Activated CD8-positive, alpha-beta memory T cell treated with anti-CD3 and anti-CD28 coated beads for 48 hours (primary cell): ENCODE measurements at places on chromosomes 11 and 22.

GRCh38 chr22:49929994-49930575, 11.7 kb downstream of the CRELD2 start:
- no peak for DNase-seq

GRCh38 chr22:40401532-40401931, 31.1 kb downstream of the SGSM3 start:
- DNase-seq = no peak

GRCh38 chr11:3207526-3208189, 11.0 kb downstream of the MRGPRG start:
- no peak for DNase-seq

DNA sequence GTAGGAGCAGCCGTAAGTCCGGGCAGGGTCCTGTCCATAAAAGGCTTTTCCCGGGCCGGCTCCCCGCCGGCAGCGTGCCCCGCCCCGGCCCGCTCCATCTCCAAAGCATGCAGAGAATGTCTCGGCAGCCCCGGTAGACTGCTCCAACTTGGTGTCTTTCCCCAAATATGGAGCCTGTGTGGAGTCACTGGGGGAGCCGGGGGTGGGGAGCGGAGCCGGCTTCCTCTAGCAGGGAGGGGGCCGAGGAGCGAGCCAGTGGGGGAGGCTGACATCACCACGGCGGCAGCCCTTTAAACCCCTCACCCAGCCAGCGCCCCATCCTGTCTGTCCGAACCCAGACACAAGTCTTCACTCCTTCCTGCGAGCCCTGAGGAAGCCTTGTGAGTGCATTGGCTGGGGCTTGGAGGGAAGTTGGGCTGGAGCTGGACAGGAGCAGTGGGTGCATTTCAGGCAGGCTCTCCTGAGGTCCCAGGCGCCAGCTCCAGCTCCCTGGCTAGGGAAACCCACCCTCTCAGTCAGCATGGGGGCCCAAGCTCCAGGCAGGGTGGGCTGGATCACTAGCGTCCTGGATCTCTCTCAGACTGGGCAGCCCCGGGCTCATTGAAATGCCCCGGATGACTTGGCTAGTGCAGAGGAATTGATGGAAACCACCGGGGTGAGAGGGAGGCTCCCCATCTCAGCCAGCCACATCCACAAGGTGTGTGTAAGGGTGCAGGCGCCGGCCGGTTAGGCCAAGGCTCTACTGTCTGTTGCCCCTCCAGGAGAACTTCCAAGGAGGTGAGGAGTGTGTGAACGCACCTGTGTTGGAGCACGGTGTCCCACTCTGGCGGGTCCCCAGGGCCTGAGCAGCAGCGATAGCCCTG, at the start of gene TAGLN:
Gene TAGLN (plus strand): TSS at position 318 of the 863 bp plus-strand sequence. CDS start 3,644 bp downstream, outside the sequence.
- no peak for DNase-seq

GRCh38 chr11:121596195-121597155, 143.7 kb upstream of the SORL1-AS1 start:
- DNase-seq = no peak

- DNase-seq = no peak
These were observed 17.7 kb downstream of the PRR14L start for GRCh38 chr22:31732089-31732829.

DNA sequence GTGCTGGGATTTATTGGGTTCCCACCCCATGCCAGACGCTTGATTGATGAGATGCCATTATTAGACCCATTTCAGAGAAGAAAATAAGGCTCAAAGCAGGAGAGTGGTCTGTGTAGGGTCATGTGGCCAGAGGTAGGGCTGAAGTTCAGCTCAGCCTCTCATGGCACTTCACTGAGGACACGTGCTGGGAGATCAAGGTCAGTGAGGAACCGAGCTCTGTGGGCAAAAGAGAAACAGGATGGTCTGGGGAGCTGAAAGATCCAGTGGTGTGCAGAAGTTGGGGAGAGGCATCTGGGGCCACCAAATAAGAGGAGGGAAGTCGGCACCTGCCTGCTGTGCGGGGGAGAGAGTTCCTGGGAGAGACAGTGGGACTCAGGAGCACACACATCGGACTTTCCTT, 19.6 kb downstream of the RHOD start:
- DNase-seq = no peak

- no peak for DNase-seq
These were observed 17.5 kb upstream of the MYH9 start for GRCh38 chr22:36405221-36405661.

DNA sequence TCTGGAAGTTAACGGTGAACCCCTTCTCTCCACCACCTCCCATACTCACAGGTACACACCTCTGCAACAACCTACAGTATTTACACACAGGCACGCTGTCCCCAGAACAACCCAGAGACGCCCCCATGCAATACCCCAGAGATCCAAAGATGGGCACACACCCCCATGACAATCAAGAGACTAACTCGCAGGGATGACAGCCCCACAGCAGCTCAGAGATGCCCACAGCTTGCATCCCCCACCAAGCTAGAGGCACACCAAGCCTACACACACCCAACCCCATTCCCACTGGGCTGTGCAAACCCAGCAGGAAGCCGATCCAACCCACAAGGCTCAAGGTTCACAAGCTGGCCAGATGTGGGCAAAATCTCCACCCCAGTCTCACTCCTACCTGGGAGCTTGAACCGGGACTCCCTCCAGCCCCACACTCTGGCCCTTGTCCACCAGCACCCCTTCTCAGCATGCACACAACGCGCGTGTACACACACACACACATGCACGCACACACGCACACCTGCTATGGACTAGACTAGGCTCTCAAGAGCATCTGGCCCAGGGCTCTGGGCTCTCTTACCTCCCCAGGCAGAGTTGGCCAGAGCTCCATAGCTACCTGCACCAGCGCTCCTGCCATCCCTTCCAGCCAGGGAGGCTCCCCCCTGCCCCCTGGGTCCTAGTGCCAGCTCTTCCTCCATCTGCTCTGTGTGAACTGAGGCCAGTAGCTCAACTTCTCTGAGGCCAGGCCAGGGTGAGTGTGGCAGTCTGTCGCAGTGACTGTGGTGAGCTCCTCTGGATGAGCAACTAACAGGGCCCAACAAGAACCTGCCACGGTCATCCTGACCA, 11.5 kb downstream of the STARD10 start:
- no peak for DNase-seq

GRCh38 chr11:63507511-63507910, 1.6 kb downstream of the LGALS12 start:
- DNase-seq = no peak

- no peak for DNase-seq
These were observed 3.2 kb upstream of the SYT13 start for GRCh38 chr11:45289369-45289768.

DNA sequence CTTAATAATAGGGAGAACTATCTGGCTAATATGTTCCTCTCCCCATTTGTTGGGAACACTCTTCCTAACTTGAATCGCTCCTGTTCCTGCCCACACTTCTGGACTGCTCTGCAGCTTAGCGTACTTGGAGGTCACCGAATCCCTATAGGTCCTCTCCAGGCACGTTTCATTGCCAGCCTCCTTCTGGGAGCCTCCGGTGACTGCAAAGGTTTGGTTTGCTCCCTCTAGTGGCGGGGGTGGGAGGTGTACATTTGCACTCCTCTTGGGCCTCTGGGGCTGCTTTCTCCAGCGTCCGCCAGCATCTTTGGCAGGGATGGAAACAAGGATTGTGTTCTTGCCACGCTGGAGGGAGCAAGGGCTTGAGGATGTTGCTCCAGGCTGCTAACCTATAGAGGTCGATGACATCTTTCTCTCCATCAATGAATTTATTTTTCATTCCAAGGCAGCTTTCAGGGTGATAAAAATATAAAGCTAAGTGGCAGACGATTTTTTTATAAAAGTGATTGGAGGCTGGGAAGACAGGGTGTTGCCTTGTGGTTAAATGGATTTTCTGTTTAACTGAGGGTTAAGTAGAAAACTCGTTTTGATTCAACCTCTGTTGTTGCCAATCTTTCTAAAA, 48.7 kb downstream of the TSPAN18 start:
- DNase-seq = peak; percentile 37

DNA sequence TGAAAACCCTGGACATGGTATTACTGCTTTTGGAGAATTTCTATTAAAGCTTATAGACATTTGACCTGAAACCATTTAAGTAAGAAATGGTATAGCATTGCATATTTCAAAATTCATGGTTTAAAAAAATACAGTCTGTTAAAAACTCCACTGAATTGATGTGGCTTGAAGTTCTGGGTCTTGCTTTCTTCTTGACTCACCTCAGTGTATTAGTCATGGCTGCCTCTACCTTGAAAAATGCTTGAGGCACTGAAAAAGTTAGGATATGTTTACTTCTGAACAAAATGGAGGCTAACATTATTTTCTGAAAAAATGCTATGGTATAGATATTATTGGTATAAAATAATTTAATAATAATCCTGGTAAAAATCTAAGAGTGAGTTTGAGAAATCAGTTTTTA, 349.2 kb downstream of the AASDHPPT start:
- no peak for DNase-seq

DNA sequence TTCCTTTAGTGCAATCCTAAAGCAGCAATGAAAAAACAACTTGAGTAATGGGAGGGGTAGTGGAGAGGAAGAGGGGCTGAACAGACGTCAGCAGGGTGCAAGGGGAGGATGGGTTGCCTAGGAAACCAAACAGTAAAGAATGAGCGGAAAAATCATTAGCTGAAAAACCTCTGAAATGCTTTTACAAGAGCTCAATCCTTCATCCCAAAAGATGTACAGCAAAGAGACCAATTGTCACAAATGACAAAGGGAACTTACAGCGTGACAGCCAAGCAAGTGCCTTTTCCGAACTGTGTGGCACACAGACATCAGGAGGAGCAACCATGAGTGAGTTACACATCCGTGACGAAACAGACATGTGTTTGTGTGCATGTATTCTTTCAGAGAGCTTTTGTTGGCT, 104.6 kb downstream of the SIK3 start:
- DNase-seq = no peak

DNA sequence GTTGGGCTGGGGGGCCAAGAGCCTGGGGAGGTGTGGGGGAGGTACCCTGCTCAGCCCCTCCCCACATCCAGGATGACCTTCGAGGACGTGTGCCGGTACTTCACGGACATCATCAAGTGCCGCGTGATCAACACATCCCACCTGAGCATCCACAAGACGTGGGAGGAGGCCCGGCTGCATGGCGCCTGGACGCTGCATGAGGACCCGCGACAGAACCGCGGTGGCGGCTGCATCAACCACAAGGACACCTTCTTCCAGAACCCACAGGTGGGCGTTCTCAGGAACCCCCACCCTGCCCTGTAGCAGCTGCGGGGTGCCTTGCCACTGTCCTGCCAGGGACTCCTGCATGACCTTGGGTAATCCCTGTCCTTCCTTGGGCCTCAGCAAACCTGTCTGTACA, 10.0 kb upstream of the MYO7A start:
- DNase-seq = no peak

DNA sequence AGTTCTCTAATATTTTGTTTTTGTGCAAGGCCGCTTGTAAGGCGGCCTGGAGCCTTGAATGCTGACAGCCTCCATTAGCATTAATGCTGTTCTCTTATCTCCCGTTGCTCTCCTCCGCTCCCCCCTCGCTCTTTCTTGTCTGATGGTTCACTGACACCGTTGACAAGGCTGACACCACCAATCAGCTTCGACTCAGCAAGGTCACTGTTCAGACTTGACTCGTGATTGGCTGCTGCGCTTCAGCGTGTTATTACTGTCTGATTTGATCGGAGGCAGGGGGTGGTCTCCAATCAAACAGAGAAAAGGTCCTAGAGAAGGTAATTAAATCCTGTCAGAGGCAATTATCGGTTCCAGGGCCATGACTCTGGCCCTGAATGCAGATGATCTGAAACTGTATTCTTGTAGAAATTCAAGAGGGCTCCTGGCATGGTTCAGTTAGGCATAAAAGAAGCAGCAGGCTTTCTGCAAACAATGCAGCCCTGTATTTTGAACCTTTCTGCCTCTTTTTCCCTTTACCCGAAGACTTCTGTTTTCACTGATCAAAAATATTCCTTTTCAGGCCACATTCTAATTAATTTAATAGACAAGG, 49.3 kb upstream of the MPPED2 start:
- DNase-seq = no peak

- no peak for DNase-seq
These were observed 51.1 kb downstream of the PANX1 start for GRCh38 chr11:94179696-94180095.

DNA sequence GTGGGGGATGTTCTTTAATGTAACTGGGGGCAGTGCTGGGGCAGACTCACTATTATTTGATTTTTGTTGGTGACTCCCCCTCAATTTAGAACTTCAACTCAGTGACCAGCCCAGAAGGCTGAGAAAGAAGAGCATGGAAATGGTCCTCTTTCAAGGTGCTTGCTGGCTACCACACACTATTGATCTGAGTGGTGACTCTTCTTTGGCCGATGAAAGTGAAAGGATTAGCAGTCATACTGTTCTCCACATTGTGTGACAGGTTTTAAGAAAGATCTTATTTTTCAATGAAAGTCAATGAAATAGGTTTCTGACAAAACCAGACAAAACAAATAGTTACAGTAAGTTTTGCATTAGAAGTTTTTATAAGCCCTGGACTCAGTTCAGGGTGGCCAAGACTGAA, 29.9 kb downstream of the NLRP14 start:
- no peak for DNase-seq

- DNase-seq = no peak
These were observed 649 bp downstream of the SELENOO start for GRCh38 chr22:50201191-50202129.

DNA sequence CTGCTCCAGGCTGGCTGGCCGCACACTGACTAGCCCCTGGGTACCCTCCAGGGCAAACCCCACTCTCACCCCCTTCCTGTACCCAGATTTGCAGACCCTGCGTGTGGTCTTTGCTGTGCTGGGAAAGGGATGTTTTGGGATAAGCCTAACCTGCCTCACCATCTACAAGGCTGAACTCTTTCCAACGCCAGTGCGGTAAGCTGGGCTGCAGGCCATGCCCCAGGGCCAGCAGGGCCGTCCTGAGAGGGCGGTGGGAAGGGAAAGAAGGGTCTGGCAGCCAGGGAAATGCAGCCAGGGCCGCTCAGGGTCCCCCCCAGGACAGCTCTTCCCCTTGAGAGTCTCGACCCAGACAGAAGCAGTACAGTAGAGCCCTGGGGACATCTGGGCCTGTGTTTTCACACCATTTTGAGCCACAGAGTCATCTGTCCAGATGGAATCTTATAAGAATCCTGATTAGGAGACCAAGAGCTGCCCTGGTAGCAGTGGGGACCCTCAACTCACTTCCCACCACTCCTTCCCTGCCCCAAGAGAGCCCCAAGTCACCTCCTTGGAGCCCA, 22.4 kb upstream of the SLC22A12 start:
- no peak for DNase-seq

DNA sequence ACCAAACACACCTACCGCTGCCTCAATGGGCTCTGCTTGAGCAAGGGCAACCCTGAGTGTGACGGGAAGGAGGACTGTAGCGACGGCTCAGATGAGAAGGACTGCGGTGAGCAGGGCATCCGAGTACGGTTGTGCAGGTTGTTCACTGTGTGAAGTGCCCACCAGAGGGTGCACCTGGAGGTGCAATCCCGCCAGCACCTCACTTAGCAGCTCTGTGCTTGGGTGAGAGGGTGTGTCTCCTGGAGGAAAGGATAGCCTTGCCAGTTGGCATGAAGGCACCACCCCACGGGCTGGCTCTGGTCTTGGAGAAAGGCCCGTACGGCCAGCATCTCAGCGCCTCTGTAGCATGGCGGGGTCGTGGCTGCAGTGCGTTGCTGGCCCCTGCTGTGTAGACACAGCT, 39.4 kb downstream of the ST14 start:
- no peak for DNase-seq
